ENCODE measurements at places on chromosomes 12 and 14.

DNA sequence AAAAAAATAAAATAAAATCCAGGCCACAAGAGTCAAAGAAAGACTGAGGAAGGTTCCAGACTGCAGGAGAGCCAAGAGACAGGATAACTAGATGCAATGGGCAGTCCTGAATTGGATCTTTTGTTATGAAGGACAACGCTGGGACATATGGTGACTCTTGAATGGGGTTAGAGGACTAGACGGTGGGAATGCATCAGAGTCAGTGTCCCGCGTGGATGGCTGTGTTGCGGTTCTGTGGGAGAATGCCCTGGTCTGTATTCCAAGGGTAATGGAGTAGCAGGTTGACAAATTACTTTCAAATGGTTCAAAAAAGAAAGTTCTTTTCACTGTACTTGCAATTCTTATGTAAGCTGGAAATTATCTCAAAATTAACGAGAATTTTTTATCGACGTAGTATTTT, 20.1 kb downstream of the SSH1 start:
- DNase-seq: no peak

GRCh38 chr12:59115526-59115925, 195.2 kb upstream of the LRIG3 start:
- DNase-seq: no peak

- no peak for DNase-seq
Measured at GRCh38 chr12:52186118-52186840, 5.5 kb downstream of the KRT80 start.

GRCh38 chr12:101933866-101934514, 56.6 kb downstream of the DRAM1 start:
- no peak for DNase-seq

GRCh38 chr12:47722941-47723631, 2.2 kb downstream of the ENDOU start:
- peak; percentile 10 for DNase-seq

Measured in femur (tissue), 1 donor.